Heart right ventricle (tissue), 16 donors: ENCODE measurements at places on chromosomes 3 and 15. TPM values are rescaled to one million over a fixed set of nuclear protein-coding genes. Genes with fewer than 3 reads are reported as not detected.

Gene RLBP1
- not detected for polyA plus RNA-seq

Gene MBNL1
- 55.9 TPM for polyA plus RNA-seq

Gene ARF4
- polyA plus RNA-seq = 130 TPM

Gene GXYLT2
- 1.5 TPM for polyA plus RNA-seq

Gene KNG1
- 0.07 TPM for polyA plus RNA-seq

Gene MEIS2
- 50.1 TPM for polyA plus RNA-seq

Gene SOX14
- polyA plus RNA-seq = not detected

Gene GOLGA6L6
- not detected for polyA plus RNA-seq

Gene FAM174B
- 10.9 TPM for polyA plus RNA-seq

Gene NR2E3
- not detected for polyA plus RNA-seq

Gene ABHD17C
- 2.3 TPM for polyA plus RNA-seq

Gene RFC4
- polyA plus RNA-seq = 9.4 TPM

Gene CASR
- polyA plus RNA-seq = not detected

Gene MORC1
- not detected for polyA plus RNA-seq

Gene CGNL1
- 6.9 TPM for polyA plus RNA-seq

Gene ECE2
- not detected for polyA plus RNA-seq

Gene IL12A
- 0.65 TPM for polyA plus RNA-seq

Gene MED12L
- 0.07 TPM for polyA plus RNA-seq

Gene RHCG
- polyA plus RNA-seq = 1.9 TPM

Gene SEMA6D
- 1.4 TPM for polyA plus RNA-seq

Gene ABHD2
- 9.1 TPM for polyA plus RNA-seq

Gene SLC24A5
- not detected for polyA plus RNA-seq

Gene CAMK2N2
- 0.12 TPM for polyA plus RNA-seq

Gene SPTSSB
- polyA plus RNA-seq = 0.03 TPM

Gene LDHAL6B
- polyA plus RNA-seq = not detected

Gene ST6GAL1
- 19.5 TPM for polyA plus RNA-seq

Gene OIP5
- polyA plus RNA-seq = not detected

Gene EBLN2
- 0.80 TPM for polyA plus RNA-seq

Gene MFGE8
- polyA plus RNA-seq = 414 TPM

Gene HOMER2
- 14.1 TPM for polyA plus RNA-seq

Gene SNX22
- 9.3 TPM for polyA plus RNA-seq

Gene TM4SF18
- polyA plus RNA-seq = 6.0 TPM

Gene GRK7
- 0.03 TPM for polyA plus RNA-seq

Gene TM4SF4
- polyA plus RNA-seq = not detected

Gene TICRR
- under 0.01 TPM for polyA plus RNA-seq

Gene ALG3
- 16.8 TPM for polyA plus RNA-seq

Gene TMIE
- polyA plus RNA-seq = 0.39 TPM

Gene GRAMD1C
- polyA plus RNA-seq = 0.49 TPM

Gene NDN
- polyA plus RNA-seq = 6.7 TPM

Gene MAGEL2
- polyA plus RNA-seq = 0.04 TPM

Gene LIPC
- polyA plus RNA-seq = 0.44 TPM

Gene GUCA1C
- not detected for polyA plus RNA-seq
